ENCODE measurements at places on chromosomes 16 and 17. TPM values are rescaled to one million over a fixed set of nuclear protein-coding genes. Genes with fewer than 3 reads are reported as not detected.
A peak's percentile ranks its signal among the peaks of the same experiment; 100 is the strongest.

GRCh38 chr17:55708175-55708974, 14.3 kb downstream of the TMEM100 start:
- no peak for DNase-seq

GRCh38 chr16:49280105-49280741, 1.4 kb downstream of the CBLN1 start:
- no peak for DNase-seq

DNA sequence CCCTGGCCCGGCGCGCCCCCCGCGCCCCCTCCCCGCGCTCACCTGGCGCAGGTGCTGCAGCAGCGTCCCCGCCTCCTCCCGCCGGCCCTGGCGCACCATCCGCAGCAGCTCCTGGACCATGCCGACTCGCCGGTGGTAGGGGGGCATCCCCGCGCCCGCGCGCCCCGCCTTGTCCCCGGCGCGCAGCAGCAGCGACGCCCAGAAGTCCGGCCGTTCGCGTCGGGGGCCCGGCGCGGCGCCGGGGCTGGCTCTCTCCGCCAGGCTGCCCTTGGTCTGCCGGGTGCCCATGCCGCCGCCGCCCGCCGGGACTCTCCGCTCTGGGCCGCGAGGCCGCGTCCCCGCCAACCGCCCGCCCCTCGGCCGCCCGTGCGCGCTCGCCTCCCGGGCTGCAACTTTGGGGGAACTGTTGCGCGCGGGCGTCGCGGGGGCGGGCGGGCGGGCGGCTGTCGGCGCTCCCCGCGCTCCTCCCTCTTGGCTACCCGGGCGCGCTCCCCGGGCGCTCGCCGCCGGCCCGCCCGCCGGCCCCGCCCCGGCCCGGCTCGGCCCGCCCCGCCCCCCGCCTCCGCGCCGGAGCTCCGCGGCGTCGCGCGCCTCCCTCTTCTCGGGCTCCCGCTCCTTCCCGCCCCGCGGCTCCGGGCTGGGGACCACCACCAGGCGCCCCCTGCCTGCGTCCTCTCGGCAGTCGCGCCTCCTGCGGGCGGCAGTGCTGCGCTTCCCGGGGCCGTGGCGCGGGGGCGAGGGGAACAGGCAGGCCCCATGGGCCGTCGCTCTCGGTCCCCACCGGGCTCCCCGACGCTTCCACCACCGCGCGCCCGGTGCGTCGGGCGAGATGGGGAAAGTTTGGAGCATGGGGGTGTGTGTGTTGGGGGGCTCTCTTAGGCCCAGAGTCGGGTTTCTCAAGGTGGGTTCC, at the start of gene LRRC75A:
TSS of gene LRRC75A (minus strand) at position 491 of the 910 bp plus-strand sequence. CDS start at position 288, 203 bp downstream.
- no peak for DNase-seq

GRCh38 chr16:50887500-50888298, 145.8 kb downstream of the CYLD start:
- no peak for DNase-seq

CDK5R1 gene
- polyA plus RNA-seq = 0.20 TPM

- no peak for DNase-seq
Observed at GRCh38 chr16:30186782-30187555, 3.6 kb downstream of the CORO1A start.

GFOD2 gene
- polyA plus RNA-seq = 13.6 TPM

- DNase-seq = peak; percentile 57
Observed at GRCh38 chr17:28807925-28808634, 34.5 kb downstream of the FAM222B start.
